Stimulated activated CD4-positive, alpha-beta T cell treated with anti-CD3 and anti-CD28 coated beads, Interleukin-15, amount 100 ng/mL, for 48 hours (primary cell): ENCODE measurements at places on chromosomes 6 and 20.

- DNase-seq: no peak
These were observed 45.7 kb downstream of the PPARD start for GRCh38 chr6:35388030-35388429.

GRCh38 chr20:584971-585301 is 25.2 kb downstream of the TCF15 start:
- no peak for DNase-seq

DNA sequence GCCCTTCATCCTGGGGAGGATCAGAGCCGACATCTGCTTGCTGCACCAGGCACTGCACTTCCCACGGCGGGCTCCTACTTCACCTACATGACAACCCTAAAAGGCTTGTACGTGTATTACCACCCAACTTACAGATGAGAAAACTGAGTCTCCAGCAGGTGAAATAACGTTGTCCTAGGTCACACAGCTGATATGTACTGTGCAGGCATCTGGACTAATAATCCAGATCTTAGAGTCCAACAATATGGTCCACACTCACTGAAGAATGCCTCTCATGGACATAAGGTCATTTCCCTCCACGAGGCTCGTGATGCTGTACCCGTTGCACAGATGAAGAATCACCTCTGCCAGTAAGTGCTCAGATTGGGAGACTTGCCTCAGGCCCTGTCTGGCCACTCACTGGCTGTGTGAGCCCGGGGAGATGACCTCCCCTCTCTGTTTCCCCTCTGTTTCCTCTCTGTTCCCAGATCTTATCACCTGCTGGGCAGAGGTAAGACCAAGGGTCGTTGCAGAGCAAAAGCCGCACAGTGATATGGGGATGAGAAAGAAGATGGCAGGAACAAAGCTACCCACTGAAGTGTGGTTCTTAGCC is 32.1 kb downstream of the TGM2 start:
- no peak for DNase-seq

GRCh38 chr20:53972179-53972578 is 98.2 kb downstream of the BCAS1 start:
- no peak for DNase-seq
